ENCODE measurements at places on chromosomes 7 and 10. TPM values are rescaled to one million over a fixed set of nuclear protein-coding genes. Genes with fewer than 3 reads are reported as not detected.

DNA sequence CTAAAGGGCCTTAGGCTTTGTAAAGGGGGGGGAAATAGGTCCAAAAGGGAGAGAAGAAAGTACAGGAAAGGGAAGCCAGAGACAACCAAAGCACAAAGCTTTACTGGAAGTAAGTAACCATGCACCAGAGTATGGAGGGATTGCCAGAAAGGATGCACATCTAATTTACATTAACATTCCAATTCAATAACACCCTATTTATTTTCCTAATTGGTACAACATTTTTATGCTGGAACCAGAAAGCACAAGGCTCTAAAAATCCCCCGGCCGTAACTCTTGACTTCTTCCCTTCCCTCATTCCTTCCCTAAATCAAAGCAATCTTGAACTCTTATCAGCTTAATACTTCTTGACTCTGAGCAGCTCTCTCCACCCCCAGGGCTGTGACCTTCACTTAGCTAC, 400.0 kb upstream of the CELF2 start:
- no peak for DNase-seq

DNA sequence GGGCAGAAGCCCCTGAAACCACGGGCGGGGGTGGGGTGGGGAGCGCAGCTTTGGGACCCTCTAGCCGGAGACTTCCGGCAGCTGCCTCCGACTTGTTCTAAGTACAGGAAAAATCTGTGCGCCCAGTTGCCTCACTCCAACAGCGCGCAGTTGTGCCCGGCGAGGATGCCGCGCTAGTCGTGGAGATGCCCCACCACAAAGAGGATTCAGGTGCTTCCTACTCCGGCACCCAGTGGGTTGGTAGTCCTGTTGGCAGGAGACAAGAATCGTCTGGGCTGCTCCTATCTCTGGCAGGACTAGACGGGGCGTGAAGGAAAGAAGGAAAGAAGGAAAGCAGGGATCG, 465 bp upstream of the NPY start:
- DNase-seq = no peak

OR9A2 gene
- not detected for polyA plus RNA-seq

- no peak for DNase-seq
These were observed 167.4 kb downstream of the IMMP2L start for GRCh38 chr7:111394891-111395290.

- no peak for DNase-seq
These were observed 25.8 kb downstream of the ACTA2 start for GRCh38 chr10:88926566-88927415.

Data from urinary bladder (tissue), 4 donors.